ENCODE measurements at places on chromosomes 13 and 19. TPM values are rescaled to one million over a fixed set of nuclear protein-coding genes. Genes with fewer than 3 reads are reported as not detected.

Gene CEACAM7
- polyA plus RNA-seq: not detected

DNA sequence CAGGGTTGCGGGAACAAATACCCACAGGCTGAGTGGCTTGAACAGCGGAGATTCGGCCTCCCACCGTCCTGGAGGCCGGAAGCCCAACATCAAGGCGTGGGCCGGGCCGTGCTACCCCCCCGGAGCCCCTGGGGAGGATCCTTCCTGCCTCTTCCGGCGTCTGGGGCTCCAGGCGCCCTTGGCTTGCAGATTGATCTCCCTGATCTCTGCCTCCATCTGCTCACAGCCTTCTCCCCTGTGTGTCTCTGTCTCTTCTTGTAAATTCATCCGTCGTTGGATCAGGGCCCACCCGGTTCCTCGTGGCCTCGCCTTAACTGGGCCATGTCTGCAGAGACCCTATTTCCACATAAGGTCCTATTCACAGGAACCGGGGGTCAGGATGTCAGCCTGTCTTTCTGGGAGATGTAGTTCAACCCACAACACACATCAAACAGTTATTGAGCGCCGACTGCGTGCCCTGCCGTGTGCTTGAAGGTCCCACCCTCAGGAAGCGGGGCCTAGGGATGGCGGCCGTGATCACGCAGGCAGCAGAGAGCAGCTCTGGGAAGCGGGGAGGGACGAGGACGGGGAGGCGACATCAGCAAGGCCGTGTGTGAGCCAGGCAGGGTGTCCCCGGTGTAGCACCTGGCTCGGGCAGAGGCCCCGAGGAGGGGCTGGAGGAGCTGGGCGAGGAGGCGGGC lies 21.3 kb downstream of the HCN2 start:
- DNase-seq: peak; percentile 46

- peak; percentile 48 for DNase-seq
These were observed 27.7 kb downstream of the MEIS3 start for GRCh38 chr19:47391510-47392223.

DNA sequence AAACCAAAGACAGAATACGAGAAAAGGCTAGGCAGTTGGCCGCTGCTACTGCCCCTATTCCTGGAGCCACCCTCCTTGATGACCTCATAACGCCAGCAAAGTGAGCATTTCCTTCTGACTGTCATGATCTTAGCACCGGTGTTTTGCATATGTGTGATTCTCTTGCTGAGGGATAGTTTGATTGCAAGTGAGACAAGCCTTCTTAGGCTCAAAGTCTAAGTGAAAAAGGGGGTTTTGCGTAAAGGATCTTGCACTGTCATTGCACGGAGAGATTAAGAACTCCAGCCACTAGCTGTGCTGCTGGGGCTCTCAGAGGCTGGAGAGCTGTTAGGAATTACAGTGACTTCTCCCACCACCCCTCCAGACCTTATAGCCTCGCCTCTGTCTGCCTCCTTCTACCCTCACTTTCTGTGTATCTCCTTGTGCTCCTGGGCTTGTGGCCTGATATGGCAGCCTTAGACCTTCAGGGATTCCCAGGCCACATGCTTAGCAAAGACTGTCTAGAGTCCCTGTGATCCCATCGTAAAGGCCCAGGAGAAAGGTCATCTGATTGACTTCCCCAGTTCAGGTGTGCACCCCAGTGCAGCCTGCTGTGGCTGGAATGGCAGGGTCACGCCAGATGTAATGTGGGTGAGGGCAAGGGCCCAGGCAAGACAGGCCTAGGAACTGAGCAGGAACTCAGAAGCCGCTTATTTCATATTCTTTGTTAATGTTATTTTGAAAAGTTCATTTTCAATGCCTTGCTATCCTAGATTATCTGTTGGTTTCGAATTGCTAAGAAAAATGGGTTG lies 12.6 kb downstream of the GPATCH1 start:
- no peak for DNase-seq

- no peak for DNase-seq
These were observed 145.5 kb upstream of the SPRY2 start for GRCh38 chr13:80486402-80486801.

GRCh38 chr13:73057284-73058063 lies 1.3 kb upstream of the KLF5 start:
- no peak for DNase-seq

- no peak for DNase-seq
These were observed 137.0 kb downstream of the FLT1 start for GRCh38 chr13:28357911-28358433.

- no peak for DNase-seq
These were observed 8.2 kb upstream of the SIAH3 start for GRCh38 chr13:45859705-45860104.

DNA sequence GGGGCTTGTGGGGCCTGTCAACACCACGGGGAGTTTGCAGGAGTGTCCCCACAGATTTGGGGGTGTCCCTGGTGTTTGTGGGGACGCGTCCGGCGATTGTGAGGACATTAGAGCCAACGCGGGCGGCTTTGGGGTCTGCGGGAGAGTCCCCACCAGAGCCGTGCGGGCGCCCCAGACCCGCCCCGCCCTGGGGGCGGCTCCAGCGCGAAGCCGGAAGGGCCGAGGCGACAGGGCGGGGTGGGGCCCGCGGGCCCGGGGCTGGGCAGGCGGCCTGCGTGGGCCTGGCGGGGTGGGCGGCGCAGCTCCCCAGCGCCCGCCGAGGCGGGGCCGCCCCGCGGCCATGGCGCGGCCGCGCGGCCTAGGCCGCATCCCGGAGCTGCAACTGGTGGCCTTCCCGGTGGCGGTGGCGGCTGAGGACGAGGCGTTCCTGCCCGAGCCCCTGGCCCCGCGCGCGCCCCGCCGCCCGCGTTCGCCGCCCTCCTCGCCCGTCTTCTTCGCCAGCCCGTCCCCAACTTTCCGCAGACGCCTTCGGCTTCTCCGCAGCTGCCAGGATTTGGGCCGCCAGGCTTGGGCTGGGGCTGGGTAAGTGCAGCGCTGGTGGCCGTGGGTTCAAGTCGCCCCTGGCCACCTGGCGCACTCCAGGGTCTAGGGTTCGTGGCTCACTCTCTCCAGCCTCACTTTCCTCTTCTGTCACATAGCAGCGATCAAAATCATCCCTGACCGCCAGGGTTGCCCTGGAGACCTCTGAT lies 10.3 kb downstream of the PDE4A start:
- peak; percentile 60 for DNase-seq

Data from hindlimb muscle (tissue), 1 donor.